ENCODE measurements at places on chromosomes 13 and 19. TPM values are rescaled to one million over a fixed set of nuclear protein-coding genes. Genes with fewer than 3 reads are reported as not detected.

DNA sequence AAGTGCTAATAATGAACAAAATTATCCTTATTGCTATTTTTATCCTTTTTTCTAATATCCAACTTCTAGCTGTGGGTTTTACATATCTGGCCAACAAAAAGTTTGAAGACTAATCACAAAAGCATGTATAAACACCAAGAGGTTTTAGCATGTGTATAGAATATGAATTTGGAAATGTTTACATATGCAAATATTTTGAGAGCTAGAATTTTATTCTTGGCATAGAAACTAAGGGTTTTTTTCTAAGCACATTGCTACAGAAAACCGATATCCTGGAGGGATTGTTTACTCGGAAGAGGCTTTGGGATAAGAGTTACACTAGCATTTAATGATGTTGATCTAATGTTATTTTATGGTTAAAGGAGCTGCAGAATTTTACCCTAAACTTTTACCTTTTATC, 392.1 kb downstream of the EFNB2 start:
- no peaks in the 10 kb centered on the region for H3K4me1 ChIP-seq
- no peak overlapping the region for H3K27ac ChIP-seq
- no peaks in the 10 kb centered on the region for H3K27me3 ChIP-seq
- DNase-seq, result no peak
- H3K36me3 ChIP-seq, result no peaks in the 10 kb centered on the region

GRCh38 chr19:30647891-30648720, 275.9 kb downstream of the ZNF536 start:
- no peaks in the 10 kb centered on the region for H3K27me3 ChIP-seq
- DNase-seq, result no peak
- H3K4me1 ChIP-seq, result no peaks in the 10 kb centered on the region
- H3K27ac ChIP-seq, result no peak overlapping the region

DNA sequence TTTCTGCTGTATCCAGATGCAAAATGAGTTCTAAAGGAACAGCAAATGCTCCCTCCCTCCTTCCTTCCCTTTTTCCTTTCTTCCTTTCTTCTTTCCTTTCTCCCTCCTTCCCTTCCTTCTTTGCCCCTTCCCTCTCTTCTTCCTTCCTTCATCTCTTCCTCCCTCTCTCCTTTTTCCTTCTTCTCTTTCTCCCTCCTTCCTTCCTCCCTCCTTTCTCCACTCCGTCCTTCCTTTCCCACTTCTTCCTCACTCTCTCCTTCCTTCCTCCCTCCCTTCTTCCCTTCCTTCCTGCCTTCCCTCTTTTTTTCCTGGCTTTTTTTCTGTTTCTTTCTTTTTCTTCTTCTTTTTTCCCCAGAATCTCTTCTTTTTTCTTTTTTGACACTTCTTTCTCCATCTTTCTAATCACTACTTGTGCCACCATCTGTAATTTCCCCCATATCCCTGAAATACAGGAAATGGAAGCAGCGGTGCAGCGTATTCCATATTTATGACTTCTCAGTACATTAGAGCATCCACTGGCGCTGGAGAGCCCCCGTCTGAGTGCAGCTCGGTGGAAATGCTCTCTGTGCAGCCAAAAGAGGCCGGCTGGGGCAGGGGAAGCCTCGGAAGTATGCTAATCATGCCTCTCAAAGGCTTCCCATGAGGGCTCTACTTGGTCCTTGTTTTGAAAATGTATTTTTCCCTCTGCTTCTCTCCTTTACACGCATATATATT, 275.6 kb downstream of the TSHZ3 start:
- no peak for DNase-seq
- H3K27me3 ChIP-seq, result no peaks in the 10 kb centered on the region
- no peak overlapping the region for H3K27ac ChIP-seq
- H3K36me3 ChIP-seq, result no peaks in the 10 kb centered on the region

The CEACAM8 gene
- not detected for total RNA-seq

DNA sequence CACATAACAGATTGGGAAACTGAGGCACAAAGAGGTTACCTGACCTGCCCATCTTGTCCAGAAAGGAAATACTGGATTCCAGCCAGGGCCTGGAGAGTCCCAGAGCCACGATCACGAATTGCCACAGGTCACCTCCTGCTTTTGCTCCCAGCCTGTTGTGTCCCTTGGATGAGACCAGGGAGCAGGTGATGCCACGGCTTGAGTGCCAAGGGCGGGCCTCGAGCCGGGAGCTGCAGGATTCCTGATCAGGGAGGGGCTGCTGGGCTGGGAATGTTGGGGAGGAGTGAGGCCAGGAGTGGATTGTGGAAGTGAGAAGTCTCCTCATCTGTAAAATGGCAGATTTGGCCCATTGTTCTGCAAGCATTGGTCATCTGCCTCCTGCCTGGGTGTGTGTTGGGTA, 29.4 kb downstream of the DNM2 start:
- 0 out of 3 replicates have a peak, but pooled peaks cover 3% of the 10 kb centered on the region for H3K36me3 ChIP-seq
- peak overlapping the region; percentile 27 for H3K27ac ChIP-seq
- no peak overlapping the region for H3K4me3 ChIP-seq
- H3K4me1 ChIP-seq, result peaks cover 92% of the 10 kb centered on the region

GRCh38 chr13:26469602-26470001, 87.9 kb upstream of the WASF3 start:
- H3K27ac ChIP-seq, result no peak overlapping the region
- no peaks in the 10 kb centered on the region for H3K27me3 ChIP-seq
- no peaks in the 10 kb centered on the region for H3K4me1 ChIP-seq
- H3K36me3 ChIP-seq, result no peaks in the 10 kb centered on the region

- no peak overlapping the region for H3K4me3 ChIP-seq
- no peak for DNase-seq
- no peaks in the 10 kb centered on the region for H3K27me3 ChIP-seq
- H3K36me3 ChIP-seq, result peaks cover 18% of the 10 kb centered on the region
- no peak overlapping the region for H3K27ac ChIP-seq
Observed at GRCh38 chr13:24223341-24224231, 63.1 kb downstream of the SPATA13 start.

The OR7G2 gene
- not detected for total RNA-seq

The SIAH3 gene
- not detected for total RNA-seq

DNA sequence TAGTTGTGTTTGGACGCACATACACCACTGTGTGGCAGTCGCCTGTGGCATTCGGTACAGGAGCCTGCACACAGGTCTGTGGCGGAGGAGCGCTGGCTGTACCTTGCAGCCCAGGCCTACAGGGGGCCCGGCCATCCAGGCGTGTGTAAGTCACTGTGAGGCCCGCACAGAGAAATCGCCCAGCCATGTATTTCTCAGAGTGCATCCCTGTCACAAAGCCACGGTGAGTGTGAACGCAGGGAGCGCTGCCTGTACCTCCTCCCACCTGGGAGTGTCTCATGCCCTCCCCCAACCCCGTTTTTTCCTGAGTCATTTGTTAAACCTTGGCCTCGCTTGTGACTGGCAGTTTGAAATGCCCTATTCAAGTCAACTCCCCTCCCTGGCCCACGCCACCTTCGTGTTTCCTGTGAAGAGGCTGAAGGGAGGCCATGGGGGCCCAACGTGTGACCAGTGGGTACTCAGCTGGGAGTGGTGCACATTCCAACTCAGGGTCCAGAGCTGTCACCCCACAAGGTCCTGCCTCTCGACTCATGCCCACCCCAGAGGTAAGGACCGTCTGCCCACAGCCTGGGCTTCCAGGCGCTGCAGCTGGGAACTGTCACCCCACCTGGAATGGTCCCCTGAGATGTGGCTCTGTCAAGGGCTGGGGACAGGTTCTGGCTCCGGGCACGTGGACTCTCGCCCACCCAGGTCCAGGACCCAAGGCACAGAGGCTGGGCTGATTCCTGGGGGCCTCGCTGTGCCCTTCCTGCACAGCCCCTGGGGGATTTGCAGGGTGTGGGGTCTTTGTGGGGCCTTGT, 11.6 kb upstream of the RASA3 start:
- DNase-seq, result peak; percentile 74
- no peak overlapping the region for H3K27ac ChIP-seq
- H3K4me3 ChIP-seq, result no peak overlapping the region
- no peaks in the 10 kb centered on the region for H3K36me3 ChIP-seq
- no peaks in the 10 kb centered on the region for H3K4me1 ChIP-seq

The PSG5 gene
- not detected for total RNA-seq

The ERF gene
- 67.1 TPM for total RNA-seq

DNA sequence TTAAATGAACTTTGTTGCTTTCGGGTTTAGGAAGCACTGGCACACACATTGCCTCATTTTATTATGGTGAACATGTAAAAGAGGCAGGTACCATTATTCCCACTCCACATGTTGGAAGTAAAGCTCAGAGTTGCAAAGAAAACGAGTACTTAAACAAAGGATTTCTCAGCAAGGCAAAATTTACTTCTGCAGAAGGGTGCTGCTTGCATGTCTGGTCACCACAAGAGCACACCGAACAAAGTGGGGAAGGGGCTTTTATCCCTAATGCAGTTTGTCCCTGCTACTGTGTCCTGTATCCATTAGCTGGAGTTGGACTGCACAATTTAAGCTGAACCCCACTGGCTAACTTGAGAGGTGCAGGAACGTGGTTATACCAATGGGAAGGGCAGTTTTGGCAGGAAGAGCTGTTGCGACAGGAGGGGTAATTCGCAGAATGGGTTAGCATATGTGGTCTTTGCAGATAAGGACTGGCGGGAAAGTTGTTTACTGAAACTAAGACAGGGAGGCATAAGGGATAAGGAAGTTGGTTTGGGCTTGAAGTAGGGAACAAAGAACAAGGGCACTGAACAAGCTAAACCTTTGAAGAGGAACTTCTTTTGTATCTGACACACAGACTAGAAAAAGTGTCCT, 545.5 kb downstream of the UQCRFS1 start:
- H3K4me3 ChIP-seq, result no peak overlapping the region
- H3K27ac ChIP-seq, result no peak overlapping the region
- H3K36me3 ChIP-seq, result no peaks in the 10 kb centered on the region
- no peak for DNase-seq

- H3K27ac ChIP-seq, result no peak overlapping the region
- no peaks in the 10 kb centered on the region for H3K36me3 ChIP-seq
- no peak for DNase-seq
- H3K4me3 ChIP-seq, result no peak overlapping the region
Observed at GRCh38 chr13:75651013-75651412, 14.9 kb downstream of the LMO7 start.

The OR7G3 gene
- not detected for total RNA-seq

DNA sequence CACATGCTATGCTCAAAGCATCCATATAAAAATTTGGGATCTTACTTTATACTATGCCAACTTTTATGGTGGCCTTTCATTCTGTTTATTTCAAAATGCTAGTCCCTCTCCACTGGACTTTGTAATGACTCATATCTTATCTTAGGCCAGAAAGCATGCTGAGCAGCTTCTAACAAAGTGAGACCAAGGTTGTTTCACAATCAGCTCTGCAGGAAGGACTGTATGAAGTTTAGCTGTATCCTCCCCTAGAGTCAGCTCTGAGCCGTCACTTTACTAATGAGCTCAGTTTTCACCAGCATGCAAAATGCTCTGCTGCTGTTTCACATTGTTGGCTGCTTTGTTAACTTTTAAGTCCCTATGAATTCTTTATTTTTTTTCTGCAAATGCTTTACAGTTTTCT, 1608.8 kb downstream of the OLFM4 start:
- H3K27ac ChIP-seq, result no peak overlapping the region
- H3K36me3 ChIP-seq, result no peaks in the 10 kb centered on the region
- H3K4me3 ChIP-seq, result no peak overlapping the region
- DNase-seq, result peak; percentile 29

DNA sequence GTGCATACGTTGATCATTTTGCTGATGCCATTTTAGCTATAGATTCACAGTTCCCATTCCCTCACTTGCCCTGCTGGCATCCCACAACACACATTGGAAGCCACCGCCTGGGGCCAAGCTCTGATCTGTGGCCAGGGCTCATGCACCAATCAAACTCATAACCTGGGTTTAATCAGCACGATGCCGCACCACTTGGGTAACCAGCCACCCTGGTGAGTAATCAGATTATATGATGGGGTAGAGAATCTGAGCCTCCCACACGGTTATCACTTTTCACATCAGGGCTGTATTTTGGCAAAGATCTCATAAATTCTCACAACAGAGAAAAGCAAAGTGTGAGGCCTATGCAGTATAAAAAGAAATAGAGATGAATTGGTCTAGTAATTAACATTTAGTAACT, 66.0 kb upstream of the TNFRSF19 start:
- no peak for DNase-seq
- H3K4me1 ChIP-seq, result no peaks in the 10 kb centered on the region

The FLT1 gene
- 0.02 TPM for total RNA-seq

DNA sequence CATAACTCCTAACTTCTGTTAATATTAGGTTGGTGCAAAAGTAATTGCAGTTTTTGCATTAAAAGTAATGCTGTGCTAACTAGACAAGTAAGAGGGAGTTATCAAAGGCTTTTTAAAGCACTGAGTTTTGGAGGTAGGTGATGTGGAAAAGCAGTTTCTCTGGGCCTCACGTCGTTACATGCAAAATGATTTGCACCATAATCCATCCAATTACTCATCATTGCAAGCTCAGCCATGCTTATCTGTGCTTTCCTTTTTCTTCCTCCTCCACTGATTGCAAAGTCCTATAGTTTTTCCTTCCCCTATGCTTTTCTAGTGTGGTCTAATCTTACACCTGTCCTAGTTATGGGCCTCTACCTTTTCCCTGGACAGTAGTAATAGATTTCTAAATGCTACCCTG, 35.4 kb upstream of the INTS6 start:
- no peak for DNase-seq
- H3K4me1 ChIP-seq, result no peaks in the 10 kb centered on the region
- H3K4me3 ChIP-seq, result no peak overlapping the region

The ZC3H13 gene
- total RNA-seq, result 23.5 TPM

DNA sequence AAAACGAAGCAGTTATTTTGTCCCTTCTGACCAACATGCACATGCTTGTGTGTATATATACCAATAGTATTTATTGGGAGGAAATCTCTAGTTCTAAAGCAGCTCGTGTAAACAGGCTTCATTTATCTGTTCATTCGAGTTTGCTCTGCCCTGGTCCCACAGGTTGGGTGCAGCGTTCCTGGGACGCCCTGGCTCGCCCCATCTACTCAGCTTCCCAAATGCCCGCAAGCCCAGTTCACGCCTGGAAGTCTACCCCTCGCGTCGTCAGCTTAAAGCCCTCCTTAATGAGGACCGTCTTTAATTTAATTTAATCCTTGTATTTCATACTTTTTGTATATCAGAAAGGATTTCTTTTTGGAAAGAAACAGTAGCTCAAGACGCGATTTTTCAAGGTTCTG, 604 bp downstream of the THSD1 start:
- H3K27ac ChIP-seq, result no peak overlapping the region
- H3K27me3 ChIP-seq, result peaks cover 19% of the 10 kb centered on the region
- H3K36me3 ChIP-seq, result no peaks in the 10 kb centered on the region
- H3K4me3 ChIP-seq, result no peak overlapping the region

Measured in HepG2 (cell line).